ENCODE measurements at places on chromosomes 7 and 10. TPM values are rescaled to one million over a fixed set of nuclear protein-coding genes. Genes with fewer than 3 reads are reported as not detected.

DNA sequence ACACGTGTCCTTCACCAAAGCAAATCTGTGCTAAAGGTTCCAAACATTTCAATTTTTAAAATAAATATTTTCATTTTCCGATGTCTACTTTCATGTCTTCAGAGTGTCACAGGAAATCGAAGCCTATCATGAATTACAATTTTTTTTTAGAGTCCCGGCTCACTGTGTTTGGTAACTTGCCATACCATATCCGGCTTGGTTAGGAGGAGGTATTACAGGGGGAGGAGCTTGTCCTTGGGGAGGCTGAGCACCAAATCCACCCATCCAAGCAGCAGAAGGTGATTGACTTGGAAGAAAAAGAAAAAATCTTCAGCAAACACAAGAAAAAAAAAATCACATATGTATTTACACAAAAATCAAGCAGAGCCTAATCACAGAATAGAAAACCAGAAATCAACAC, 21.3 kb downstream of the TIAL1 start:
- DNase-seq: peak; percentile 21

DNA sequence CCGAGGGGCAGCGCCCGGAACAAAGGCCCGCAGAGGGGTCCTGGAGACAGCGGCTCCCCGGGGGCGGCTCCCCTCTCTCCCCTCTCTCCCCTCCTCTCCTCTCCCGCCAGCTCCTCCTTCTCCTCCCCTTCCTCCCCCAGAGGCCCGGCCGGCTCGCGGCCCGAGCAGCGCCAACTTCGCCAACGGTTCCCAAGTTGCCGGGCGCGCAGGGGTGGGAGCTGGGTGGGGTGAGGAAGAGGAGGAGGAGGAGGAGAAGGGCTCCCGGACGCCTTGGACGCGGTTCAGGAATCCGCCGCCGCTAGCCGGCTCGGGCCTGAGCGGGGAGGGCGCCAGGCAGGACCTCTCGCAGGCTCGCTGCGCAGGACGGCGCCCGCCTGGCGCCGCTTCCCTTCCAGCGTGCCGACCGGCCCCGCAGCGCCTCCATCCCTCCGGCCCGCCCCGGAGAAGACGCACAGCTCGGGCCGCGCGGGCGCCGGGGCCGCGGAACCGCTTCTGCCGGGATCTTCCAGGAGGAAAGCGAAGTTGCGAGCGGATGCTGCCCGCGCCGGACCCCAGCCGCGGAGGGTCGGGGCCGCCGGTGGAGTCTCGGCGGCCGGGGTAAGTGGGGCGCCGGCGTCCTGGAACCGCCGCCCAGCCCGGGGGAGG, at the start of gene CHST3:
Gene CHST3, plus strand, starts transcription at position 298 of the 645 bp plus-strand sequence. CDS start 41,448 bp downstream, outside the sequence.
- peak; percentile 76 for DNase-seq

Gene COMTD1
- total RNA-seq: 9.5 TPM

Gene TWIST1
- 24.7 TPM for total RNA-seq
